ENCODE measurements at places on chromosomes 13 and 19. TPM values are rescaled to one million over a fixed set of nuclear protein-coding genes. Genes with fewer than 3 reads are reported as not detected.

Gene SYDE1
- total RNA-seq = 17.3 TPM

Gene CRB3
- total RNA-seq = 3.9 TPM

Gene ZNF69
- total RNA-seq = not detected

Gene WDR88
- total RNA-seq = not detected

Gene CALR3
- total RNA-seq = not detected

Gene PSPN
- total RNA-seq = 1.0 TPM

Gene ZNF772
- 1.4 TPM for total RNA-seq

Gene C19orf12
- 40.1 TPM for total RNA-seq

Gene SHANK1
- total RNA-seq = 0.32 TPM

Gene OR7C1
- total RNA-seq = not detected

Gene RFPL4AL1
- 0.38 TPM for total RNA-seq

Gene NKPD1
- 0.26 TPM for total RNA-seq

Gene PODNL1
- 1.5 TPM for total RNA-seq

Gene ANKLE1
- total RNA-seq = 0.50 TPM

Gene RASL11A
- 4.5 TPM for total RNA-seq

Gene TTC9B
- total RNA-seq = 0.29 TPM

Gene ZNF846
- 1.5 TPM for total RNA-seq

Gene RELB
- total RNA-seq = 43.3 TPM

Gene DKKL1
- 0.71 TPM for total RNA-seq

Gene MBD3L2
- not detected for total RNA-seq

Gene FRY
- total RNA-seq = 0.09 TPM

Gene ZNF264
- 7.4 TPM for total RNA-seq

Gene FGF22
- total RNA-seq = 0.64 TPM

Gene SIAH3
- not detected for total RNA-seq

Gene ZNF471
- total RNA-seq = 0.03 TPM

Gene C19orf38
- total RNA-seq = not detected

Gene NOVA2
- total RNA-seq = 0.13 TPM

Gene CRX
- total RNA-seq = not detected

Gene NEK5
- 0.09 TPM for total RNA-seq

Gene OLFM2
- 10.4 TPM for total RNA-seq

Gene CGB5
- 0.59 TPM for total RNA-seq

Gene ANGPTL8
- not detected for total RNA-seq

Gene CCL25
- total RNA-seq = not detected

Gene NKG7
- total RNA-seq = not detected

Gene TMEM145
- 3.6 TPM for total RNA-seq

Gene NRTN
- total RNA-seq = 1.6 TPM
